ENCODE measurements at places on chromosomes 4 and X.

GRCh38 chr4:87895964-87896621 is 63.3 kb downstream of the MEPE start:
- DNase-seq, result peak; percentile 22

- DNase-seq, result no peak
These were observed 85.9 kb downstream of the HPGD start for GRCh38 chr4:174436377-174436776.

DNA sequence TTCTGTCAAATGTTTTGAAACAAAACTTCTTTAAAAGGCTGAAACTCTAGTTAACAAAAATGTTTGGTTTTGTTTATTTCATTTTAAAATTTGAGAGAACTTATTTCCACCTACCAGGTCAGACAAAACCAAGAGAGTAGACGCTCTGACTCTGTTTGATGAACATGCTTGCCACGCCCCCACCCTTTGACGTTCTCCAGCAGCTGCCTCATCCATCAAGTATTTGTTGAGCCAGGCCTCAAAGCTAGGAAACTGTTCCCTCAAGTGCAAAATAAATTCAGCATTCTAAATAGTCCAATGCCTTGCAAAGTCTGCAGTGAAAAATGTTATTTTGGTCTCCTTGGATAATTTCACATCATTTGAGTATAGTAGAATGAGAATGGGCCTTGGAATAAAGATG is 121.6 kb downstream of the GUCY2F start:
- no peak for DNase-seq

DNA sequence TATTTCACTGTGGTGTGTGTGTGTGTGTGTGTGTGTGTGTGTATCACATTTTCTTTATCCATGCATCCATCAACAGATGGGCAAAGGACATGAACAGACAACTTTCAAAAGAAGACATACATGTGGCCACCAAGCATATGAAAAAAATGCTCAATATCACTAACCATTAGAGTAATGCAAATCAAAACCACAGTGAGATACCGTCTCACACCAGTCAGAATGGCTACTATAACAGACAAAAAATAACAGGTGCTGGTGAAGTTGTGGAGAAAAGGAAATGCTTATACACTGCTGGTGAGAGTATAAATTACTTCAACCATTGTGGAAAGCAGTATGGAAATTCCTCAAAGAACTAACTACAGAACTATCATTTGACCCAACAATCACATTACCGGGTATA is 83.4 kb downstream of the PALLD start:
- no peak for DNase-seq

DNA sequence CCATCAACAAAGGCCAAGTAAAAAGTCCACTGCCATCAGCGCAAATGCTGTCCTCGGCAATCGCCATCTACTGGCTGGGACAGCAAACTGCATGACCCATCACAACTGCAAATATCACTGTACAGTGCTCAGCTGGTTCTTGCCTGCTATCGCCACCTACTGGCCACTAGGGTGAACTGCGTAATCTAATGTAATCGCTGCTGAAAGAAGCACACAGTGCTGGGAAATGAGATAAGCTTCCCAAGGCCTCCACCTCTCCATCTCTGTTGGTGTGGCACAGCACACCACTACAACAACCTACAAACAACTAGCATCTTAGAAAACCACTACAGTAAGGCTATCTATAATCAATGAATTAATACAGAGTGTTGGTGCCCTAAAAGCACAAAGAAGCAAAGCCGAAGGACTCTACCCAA is 298.3 kb downstream of the TEX13A start:
- DNase-seq, result peak; percentile 53

DNA sequence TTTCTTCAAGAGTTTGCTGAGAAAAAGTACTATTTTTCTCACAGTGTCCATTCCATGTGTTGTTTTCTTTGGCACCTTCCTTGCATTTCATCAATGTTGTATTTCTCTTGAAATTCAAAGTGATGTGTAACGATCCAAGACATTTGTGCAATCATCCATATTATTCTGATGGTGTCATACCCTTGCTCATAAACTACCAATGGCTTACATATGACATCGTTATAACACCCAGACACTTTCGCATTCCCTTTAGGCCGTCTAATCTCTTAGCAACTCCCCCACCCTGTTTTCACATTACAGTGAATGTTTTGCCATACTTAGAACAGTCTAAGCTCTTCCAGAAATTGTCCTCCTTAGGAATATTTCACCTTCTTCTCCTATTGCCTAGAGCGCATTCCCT is 1779.0 kb downstream of the PCDH7 start:
- no peak for DNase-seq

DNA sequence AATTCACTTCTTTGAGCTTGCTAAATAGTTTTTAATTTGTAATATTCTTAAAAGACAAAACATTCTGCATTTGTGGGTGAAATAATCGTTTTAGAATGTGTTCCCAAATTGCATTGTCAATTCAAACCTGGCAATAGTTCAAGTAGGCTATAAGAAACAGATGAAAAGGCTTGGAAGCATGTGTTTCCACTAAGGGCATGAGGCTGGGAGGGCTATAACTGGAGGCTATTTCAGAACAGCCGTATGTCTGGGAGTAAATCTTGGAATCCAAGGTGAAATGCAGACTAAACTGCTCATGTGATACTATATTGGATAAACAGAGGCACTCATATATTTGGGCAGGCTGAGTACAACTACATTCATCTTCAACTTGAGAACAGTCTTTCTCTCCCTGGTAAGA is 117.4 kb upstream of the GRPR start:
- DNase-seq, result no peak

- no peak for DNase-seq
These were observed 88.9 kb downstream of the RTL5 start for GRCh38 chrX:72042852-72043248.

- DNase-seq, result no peak
These were observed 541 bp downstream of the AIMP1 start for GRCh38 chr4:106316773-106317409.

DNA sequence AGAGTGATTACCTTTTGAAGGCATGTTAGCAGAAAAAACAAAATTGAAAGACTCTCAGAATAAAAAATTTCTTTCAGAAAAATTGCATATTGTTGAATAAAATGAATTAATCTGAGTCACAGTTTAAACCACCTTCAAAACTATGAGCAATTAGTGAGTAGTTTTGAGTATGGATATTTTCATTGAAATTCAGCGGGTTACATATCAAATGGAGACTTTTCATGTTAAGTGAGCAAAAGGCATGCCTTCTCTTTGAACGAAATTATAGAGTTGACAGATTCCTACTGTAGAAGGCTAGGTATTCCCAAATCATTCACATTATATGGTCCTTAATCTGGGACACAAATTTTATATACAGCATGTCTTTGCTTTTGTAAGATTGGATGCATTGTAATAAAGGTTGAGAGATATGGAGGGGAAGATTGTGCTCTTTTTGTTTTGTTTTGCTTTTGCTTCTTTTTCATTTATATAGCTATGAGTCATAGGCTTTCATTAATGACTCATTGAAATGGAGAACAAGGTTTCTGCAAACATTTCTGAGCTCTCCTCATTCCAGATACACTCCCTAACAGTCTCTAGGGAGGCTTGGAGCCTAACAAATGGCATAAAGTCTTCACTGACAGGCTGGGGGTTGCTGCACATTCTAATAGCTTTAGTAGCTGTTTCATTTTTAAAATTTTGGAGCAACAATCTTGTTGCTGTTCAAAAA is 21.6 kb downstream of the PCDH18 start:
- DNase-seq, result no peak

DNA sequence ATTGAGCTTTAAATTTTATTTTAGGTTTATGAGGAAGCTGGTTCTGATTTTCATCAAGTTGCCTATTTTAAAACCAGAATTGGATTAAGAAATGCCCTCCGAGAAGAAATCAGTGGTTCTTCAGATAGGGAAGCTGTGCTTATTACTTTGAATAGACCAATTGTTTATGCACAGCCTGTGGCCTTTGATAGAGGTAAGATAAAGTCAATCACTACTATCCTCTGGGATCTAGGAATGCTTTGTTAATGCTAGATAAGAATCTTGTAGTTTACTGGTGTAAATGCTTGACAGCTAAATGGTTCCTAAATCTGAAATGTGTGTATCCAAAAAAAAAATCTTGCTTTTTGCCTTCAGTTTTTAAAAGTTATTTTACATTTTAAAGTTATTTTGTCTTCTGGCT is 73.0 kb upstream of the ADAD1 start:
- DNase-seq, result no peak

DNA sequence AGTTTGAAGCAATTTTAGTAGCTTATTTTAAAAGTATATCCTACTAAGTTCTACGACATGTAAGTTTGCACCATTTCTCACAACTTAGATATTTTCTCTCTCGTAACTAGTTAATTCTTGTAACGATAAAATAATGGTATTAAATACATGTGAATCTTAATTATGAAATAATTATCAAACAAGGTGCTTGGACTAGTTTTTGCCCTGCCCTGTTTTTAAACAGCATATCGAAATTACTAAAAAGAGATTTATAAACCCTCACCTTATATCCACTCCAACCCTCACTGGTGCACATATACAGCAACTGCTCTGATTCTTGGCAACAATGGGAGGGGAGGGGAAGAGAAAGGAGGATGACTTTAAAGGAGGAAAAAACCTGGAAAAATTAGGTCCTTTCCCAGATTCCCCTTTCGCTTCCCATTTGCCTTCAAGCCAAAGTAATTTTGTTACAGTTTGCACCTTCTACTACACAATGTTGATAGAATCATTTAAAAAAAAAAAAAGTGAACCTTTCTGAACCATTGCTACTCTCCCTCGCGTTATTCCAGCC is 820 bp upstream of the MAB21L2 start:
- DNase-seq, result no peak

- DNase-seq, result no peak
These were observed 35.9 kb downstream of the STK26 start for GRCh38 chrX:132058975-132059374.

GRCh38 chr4:11005300-11005699 is 320.7 kb upstream of the CLNK start:
- DNase-seq, result no peak

- DNase-seq, result peak; percentile 3
These were observed 13.1 kb downstream of the TAB3 start for GRCh38 chrX:30875957-30876356.

- peak; percentile 11 for DNase-seq
These were observed 1.3 kb upstream of the FAT4 start for GRCh38 chr4:125313497-125313896.

DNA sequence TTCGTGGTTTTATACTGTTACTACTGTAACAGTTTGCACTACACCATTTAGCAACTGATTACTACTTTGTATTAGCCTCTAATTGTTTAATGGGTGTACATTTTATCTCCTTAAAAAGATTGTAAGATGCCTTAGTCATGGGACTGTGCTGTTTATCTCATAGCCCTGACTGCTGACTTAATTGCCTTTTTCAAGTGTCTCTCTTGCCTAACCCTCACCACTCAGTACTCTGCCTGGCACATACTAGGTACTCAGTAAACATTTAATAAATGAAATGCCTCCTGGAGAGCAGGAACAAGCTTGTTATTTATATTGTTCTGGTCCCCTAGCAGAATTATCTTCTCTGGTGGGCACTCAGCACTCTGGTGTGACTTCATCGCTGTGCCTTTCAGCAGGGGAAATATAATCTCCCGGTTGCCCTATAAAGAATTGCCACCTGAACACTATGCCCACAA is 1.7 kb upstream of the STIM2 start:
- no peak for DNase-seq

DNA sequence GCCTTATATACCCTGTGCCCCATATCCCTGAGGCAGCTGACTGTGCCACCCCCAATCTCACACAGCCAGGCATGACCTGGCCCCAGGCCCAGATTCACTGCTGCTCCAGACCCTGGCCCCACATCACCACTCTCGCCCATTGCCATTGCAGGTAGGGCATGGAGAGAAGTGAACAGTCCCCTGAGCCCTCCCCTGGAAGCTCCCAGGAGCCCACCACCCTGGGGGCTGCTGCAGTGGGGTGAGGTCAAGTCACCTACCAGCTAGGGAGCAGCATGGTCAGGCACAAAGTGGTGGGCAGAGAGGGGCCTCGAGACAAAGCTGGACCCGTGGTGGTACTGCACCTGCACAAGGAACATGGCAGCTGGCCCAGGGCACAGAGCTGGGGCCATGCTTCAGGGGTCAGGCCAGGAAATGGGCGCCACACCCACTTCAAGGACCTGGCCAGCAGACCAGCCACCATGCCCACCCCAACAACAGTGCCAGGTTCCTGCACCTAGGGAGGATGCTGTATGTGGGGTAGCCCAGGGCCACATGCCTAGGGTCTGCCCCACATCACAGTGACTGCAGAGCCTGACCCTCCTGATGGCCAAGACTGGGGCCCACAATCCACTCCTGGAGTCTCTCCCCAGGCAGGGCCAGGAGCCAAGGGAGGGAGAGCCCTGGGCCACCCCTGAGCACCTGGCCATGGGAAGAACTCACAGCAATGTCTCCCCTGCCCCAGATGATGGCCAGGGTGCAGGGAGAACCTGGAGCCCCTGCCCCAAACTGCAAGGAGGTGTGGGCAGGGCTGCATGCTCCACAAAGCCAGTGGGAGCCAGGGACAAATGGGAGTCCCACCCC is 58.5 kb downstream of the COX18 start:
- no peak for DNase-seq

GRCh38 chr4:7852568-7853185 is 87.0 kb downstream of the AFAP1 start:
- peak; percentile 43 for DNase-seq

- no peak for DNase-seq
These were observed 687.1 kb downstream of the KLHL13 start for GRCh38 chrX:117429501-117429900.

- DNase-seq, result peak; percentile 50
These were observed 669 bp downstream of the IRF2 start for GRCh38 chr4:184473499-184474262.

GRCh38 chr4:113452868-113453620 is 308.5 kb downstream of the CAMK2D start:
- DNase-seq, result no peak

GRCh38 chr4:87029356-87029755 is 94.5 kb downstream of the AFF1 start:
- no peak for DNase-seq

DNA sequence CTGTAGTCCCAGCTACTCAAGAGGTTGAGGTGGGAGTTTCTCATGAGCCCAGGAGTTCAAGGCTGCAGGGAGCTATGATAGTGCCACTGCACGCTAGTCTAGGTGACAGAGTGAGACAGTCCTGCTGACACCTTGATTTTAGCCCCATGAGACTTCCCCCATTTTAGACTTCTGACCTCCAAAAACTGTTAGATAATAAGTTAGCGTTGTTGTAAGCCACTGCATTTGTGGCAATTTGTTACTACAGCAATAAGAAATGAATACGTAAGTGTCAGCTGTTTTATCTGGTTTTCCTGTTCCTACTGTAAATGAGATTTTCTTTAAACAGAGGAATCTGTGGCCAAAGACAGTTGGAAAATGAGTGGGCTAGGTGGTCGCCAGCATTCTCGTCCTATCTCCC is 83.9 kb downstream of the ARHGAP10 start:
- no peak for DNase-seq

- DNase-seq, result no peak
These were observed 113.3 kb downstream of the ELOVL6 start for GRCh38 chr4:110085131-110085530.

DNA sequence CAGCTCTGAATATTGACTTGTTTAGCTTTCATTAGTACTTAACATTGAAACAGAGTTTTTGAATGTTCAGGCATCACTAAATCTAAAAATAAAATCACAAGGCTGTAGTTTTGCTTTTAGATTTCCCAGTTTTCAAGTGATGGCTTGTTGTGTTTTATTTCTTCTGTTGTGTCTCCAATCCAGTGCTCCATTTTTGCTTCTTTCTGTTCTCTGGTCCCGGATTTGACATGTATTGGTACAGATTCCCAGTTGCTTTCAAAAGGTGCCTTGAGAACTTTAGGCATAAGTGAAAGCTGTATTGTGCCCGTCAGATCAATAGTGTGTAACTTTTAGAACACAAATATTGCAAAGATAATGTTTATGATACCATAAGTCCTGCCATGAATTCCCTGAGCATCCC is 53.2 kb downstream of the ARHGAP10 start:
- no peak for DNase-seq
